Calu3 (cell line): ENCODE measurements at places on chromosomes 3 and 15.

DNA sequence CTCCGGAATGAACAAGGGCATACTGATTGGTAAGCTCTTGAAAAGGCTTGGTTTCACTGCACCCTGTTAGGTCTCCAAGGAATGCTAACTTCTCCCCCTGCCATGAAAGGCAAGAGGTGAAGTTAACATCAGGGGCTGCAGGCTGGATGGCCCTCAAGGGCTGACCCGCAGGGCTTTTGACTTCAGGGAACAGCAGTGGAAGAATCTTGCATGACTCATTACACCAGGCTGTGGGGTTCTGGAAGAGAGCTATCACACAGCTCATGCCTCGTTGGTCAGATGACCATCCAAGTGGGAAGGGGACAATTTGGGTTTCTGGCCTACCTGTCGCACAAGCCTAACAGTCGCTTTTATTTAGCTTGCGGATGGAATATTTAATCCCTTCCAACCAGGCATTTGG, 23.6 kb upstream of the ATG7 start:
- no peak for DNase-seq

DNA sequence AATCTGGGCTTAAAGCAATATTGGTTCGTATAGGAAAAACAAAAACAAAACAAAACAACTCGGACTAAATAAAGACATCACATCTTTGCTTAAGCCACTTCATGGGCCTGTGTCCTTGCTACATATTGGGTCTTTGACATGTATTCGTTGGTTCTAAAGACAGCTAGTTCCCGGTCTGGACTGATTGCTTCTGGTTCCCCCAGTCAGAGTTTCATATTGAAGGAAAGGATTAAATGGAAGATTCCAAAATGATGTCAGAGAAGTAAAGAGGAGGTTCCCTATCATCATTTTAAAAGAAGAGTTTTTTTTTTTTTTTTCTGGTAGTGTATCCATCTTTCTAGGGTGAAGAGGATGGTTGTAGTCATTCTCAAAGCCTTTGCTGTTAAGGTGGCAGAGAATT, 2.3 kb downstream of the OXSR1 start:
- no peak for DNase-seq

- no peak for DNase-seq
These were observed 212.9 kb upstream of the UMPS start for GRCh38 chr3:124517306-124517705.

- DNase-seq = no peak
These were observed 30.8 kb upstream of the SLC25A36 start for GRCh38 chr3:140910860-140911259.

DNA sequence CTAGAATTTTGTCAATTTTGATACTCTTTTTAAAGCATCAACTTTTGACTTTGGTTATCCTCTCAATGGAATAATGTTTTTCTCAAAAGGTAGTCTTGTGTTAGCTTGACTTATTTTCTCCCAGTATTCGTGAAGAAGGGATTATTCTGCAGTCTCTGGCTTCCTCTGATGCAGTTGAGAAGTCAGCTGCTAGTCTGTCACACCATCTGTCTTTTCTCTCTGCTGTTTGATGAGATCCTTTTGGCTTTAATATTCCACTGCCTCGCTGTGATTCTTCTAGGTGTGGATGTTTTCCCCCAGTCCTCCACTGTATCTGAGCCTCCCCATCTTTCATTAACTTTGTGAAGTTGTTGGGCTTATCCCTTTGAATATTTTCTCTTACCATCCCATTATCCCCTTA, 141.0 kb downstream of the WDR72 start:
- DNase-seq = no peak
